ENCODE measurements at places on chromosomes 4 and X.

- DNase-seq: no peak
Measured at GRCh38 chr4:152310257-152310656, 225.6 kb downstream of the FBXW7 start.

GRCh38 chrX:154010330-154011087 is 9.2 kb downstream of the IRAK1 start:
- no peak for DNase-seq

- no peak for DNase-seq
Measured at GRCh38 chr4:61500883-61501282, 300.8 kb downstream of the ADGRL3 start.

GRCh38 chr4:11132478-11132877 is 296.2 kb downstream of the HS3ST1 start:
- no peak for DNase-seq

DNA sequence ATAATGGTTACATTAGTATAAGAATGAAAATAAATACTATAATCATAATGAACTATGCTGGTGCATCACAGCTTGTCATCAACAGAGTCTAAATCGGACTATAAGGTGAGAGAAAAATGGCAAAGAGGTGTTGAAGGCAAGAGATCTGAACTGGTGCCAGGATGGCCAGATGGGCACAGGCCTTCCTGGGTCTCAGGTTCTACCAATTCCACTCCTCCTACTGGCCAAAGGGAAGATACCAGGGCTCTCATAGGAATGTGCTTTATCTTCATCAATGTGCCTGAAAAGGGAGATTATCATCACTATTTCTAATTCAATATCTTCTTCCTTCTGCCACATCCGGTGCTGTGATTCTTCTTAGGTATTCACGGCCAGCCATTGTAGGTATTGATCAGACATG is 107.6 kb downstream of the GASK1B start:
- no peak for DNase-seq

- DNase-seq: no peak
Measured at GRCh38 chr4:148808416-148808815, 366.2 kb upstream of the NR3C2 start.

- DNase-seq: no peak
Measured at GRCh38 chr4:30716681-30717207, 3.4 kb upstream of the PCDH7 start.

- no peak for DNase-seq
Measured at GRCh38 chrX:78111140-78111931, 7.3 kb downstream of the PGK1 start.

DNA sequence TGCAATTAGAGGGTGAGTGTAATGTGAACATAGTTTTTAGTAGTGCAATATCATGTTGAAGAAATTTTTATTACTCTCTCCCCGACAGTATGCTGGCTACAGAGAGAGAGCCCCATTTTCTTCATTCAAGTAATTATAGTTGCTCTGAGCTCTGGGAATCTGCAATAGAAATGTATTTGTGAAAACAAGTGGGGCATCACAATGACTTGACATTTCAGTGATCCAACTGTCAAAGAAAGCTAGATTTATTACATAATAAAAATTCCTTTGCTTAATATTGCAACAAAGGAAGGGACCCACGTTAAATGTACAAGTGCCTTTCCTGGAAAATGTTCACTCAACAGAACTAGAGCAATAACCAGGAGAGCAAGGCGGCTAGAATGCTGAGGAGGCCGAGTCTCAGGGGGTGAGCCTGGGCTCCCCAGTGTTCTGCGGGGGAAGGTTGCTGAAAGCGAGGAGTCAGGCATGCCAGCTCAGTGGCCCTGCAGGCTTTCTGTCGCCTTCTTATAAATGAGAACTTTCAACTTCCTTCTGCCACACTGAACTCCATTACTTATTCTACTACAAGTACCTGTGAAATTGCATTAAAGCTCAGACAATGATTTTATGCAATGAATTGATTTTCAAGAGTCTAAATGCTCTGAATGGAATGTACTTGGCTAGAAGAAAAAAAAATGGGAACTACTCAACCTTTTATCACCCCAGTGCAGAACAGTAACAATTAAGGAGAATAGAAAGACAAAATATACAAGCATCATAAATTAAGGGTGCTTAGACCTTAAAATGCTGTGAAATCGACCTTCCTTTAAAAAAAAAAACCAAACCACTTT is 476.4 kb downstream of the AFF2 start:
- no peak for DNase-seq

DNA sequence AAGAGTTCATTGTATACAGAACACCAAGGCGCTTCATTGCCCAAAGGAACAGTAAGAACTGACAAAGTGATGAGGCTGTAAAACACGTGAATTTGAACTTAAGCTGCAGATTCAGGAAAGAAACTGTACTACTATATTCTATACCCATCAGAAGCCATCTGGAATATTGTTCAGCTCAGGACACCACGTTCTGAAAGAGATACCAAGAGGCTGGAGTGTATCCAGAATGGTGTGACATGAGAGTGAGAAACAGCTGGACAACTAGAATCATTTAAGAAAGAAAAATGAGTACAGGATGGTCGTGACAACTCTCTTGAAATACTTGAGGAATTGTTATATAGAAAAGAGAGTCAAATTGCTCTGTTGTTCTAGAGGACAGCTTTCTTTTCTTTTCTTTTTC is 94.9 kb downstream of the MGST2 start:
- no peak for DNase-seq

GRCh38 chr4:120915336-120915735 is 7.2 kb downstream of the PRDM5 start:
- DNase-seq: no peak

GRCh38 chrX:77771601-77772000 is 14.4 kb downstream of the ATRX start:
- DNase-seq: no peak

DNA sequence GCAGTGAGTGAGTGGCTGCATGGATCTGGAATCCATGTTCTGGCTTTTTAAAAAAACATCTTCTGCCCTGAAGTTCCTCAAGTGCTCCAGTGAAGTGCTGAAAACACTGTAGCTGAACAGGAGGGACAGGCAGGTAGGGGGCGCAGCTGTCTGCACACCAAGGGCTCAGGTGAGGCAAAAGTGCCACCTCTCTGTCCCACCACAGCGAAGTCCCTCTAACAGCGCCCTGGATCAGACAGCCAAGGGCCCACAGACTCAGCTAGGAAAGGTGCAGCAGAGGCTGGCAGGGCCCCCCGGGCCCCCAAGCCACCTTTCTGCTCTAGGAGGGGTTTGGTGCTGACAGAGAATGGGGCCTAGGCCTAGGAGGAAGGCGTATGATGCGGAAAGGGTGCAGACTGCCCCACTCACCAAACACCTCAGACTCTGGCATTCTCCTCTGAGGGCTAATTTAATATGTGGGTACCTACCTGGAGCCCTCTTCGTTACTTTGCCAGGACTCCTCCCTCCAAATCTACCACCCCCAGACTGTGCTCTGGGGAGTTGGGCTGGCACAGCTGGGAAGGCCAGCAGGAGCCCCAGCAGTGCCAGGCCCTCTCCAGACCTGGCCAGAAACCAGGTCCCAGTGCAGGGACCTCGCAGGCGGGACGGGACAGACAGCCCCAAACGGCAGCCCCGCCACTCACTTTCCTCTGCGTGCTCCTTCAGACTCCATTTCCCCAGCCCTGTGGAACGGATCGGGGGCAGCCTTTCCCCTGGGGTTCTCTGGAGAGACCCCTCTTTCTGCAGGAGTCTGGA is 73.7 kb downstream of the ENPP6 start:
- no peak for DNase-seq

GRCh38 chr4:796206-796605 is 29.7 kb downstream of the CPLX1 start:
- peak; percentile 14 for DNase-seq

DNA sequence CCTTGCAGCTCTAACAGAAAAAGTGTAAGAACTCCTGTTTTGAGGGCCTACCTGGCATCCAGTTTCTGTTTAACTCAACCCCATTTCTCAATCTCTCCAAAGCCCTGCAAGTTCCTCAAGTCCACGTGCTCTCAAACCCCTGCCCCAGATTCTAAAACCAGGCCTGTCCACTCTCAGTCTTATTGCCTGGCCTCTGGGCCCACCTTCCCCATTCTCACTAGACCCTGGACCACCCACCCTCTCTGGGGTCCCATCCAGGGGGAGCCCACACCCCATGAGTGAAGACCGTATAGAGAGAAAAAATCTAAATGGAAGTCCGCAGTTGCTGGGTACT is 58.3 kb downstream of the TLR10 start:
- no peak for DNase-seq

GRCh38 chr4:139324620-139325019 is 22.3 kb upstream of the NDUFC1 start:
- no peak for DNase-seq

GRCh38 chr4:164926301-164926700 is 49.3 kb downstream of the APELA start:
- no peak for DNase-seq

GRCh38 chr4:19309378-19309777 is 942.3 kb upstream of the SLIT2 start:
- DNase-seq: no peak

DNA sequence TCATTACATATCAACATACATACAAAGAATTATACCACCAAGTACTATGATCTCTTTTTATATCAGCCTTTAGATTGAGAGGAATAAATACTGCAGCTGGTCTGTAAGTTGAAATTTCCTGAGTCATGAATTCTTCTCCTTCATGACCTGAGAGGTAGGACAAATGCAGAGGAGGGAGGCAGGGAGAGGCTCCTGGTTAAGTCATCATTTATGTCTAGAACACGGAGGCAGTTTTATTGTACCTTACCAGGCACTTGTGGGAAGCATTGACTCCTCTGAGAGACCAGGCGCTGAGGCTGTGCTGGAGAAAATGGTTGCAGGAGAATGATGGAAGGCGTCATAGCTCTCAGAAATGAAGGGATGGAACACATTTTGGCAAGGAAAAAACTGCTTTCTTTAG is 12.5 kb upstream of the CASK start:
- DNase-seq: no peak

DNA sequence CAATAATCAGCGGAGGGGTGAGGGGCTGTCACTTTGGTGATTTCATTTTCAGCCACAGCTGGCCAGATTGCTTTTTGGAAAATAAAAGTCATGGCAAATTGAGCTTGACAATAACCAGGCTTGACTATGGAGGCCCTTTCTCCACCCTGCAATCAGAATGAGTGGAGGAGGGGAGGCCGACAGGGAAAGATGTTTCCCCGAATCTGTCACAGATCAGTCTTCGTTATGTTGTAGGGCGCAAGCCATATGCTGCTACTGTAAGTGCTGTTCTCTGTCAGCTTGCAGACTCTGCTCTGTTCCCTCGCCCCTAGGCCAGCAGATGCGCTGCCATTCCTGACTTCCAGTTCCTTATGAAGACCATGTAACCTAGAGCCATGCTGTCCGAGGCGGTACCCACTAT is 114.1 kb downstream of the MGST2 start:
- no peak for DNase-seq

DNA sequence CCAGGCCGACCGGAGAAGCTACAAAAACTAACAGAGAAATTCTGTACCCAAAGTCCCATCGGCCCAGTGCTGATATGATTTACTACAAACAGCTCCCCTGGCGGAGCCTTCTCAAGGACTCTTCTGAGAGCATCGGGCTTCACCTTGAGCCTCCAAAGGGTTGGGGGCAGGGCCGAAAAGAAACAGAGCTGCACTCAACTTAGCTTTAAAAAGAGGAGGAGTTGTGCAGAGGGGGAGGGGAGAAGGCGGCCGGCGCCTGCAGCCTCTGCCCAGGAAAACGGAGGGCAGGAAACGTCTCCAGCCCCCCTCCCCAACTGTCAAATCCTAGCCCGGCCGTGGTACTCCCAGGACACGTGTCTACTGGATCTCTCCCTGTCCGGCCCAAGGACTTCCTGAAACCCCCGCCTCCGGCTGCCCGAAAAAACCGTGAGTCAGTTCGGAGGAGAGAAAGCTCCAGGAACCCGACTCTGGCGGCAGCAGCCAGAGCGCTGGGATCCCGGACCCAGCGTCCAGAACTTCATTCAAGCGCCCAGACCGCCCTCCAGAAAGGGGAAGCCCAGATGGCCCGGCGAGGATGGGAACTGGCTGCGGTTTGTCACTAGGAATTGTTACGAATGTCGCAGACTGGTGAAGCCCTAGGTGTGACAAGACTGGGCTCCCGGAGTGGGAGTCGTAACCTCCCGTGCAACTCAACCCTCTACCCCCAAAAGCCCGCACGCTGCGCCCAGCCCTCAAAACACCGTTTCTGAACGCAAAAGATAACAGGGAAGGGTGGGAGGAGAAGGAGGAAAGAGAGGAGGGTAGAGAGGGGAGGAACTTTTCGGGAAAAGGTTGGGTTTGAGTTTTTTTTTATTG is 973 bp downstream of the ADAMTS3 start:
- peak; percentile 70 for DNase-seq

GRCh38 chr4:2378898-2379297 is 39.5 kb downstream of the ZFYVE28 start:
- DNase-seq: no peak

GRCh38 chr4:26196567-26196966 is 124.2 kb upstream of the RBPJ start:
- no peak for DNase-seq

GRCh38 chr4:5933116-5933515 is 40.2 kb upstream of the CRMP1 start:
- DNase-seq: no peak

- DNase-seq: no peak
Measured at GRCh38 chrX:136694431-136695087, 46.6 kb downstream of the CD40LG start.

DNA sequence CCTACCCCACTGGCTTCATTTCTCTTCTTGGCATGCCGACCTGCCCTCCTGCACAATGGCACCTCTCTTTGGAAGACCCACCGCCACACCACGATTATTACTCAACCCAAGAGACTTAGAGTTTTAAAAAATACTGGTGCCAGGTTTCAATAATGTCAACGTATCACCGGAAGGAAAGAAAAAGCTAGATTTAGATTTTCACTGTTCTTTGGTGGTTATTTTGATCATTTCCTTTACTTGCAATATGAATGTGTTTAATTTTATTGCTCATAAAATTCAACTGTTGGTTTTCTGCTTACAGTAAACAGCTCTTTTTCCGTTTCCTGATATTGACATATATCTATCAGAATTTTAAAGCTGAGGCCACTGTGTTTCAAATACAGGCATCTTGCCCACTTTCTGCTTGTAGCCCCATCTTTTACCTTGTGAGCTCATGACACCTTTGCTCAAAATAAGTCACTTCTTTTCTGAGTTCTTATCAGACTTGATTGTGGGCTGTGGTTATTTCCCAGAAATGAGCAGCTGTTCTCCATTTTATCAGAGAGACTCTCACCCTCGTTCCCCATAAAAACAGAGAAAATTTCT is 439.1 kb downstream of the INPP4B start:
- no peak for DNase-seq

DNA sequence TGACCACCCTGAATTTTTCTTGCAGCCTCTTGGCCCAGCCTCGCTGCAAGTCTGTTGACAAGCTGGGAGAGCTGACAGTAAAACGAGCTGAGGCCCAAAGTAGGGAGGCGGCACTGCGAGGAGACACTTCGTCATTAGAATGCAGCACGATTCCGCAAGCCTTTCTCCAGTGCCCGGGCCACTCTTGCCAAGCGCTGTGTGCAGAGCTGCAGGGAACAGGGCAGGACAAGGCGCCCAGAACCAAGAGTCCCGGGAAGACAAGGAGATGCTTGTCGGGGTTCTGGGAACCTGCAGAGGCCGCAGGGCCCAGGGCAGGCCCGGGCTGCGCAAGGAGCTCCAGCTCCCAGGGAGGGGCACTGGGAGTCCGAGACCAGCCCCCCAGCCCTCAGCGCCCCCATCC is 187.1 kb downstream of the BCOR start:
- DNase-seq: no peak

GRCh38 chrX:148995661-148996060 is 495.2 kb downstream of the AFF2 start:
- no peak for DNase-seq

- DNase-seq: peak; percentile 46
Measured at GRCh38 chr4:180564026-180564425, 1679.2 kb upstream of the TENM3 start.

- no peak for DNase-seq
Measured at GRCh38 chrX:96721354-96721753, 36.7 kb downstream of the DIAPH2 start.

Data from Right ventricle myocardium inferior (tissue), 1 donor.